Amniotic stem cell (primary cell): ENCODE measurements at places on chromosomes 16 and 17.
A peak's percentile ranks its signal among the peaks of the same experiment; 100 is the strongest.

DNA sequence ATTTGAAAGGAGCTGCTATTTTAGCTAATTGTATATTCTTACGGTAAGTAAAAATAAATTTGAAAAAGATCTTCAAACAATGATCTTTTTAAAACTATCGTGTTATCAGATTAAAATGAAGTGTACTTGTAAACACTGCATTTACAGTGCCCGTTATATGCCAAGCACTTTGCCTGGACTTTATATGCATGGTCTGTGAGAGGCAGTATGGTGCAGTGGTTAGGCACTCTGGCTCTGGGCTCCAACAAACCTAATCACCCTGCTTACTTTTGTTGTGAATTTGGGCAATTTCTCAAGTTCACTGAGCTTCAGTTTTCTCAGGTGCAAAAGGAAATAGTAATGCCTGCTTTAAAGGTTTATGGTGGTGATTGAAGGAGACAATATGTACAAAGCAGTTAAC is 1.4 kb downstream of the PMP22 start:
- DNase-seq: no peak

- peak; percentile 44 for DNase-seq
Observed at GRCh38 chr17:2102931-2103809, 48.3 kb downstream of the HIC1 start.

DNA sequence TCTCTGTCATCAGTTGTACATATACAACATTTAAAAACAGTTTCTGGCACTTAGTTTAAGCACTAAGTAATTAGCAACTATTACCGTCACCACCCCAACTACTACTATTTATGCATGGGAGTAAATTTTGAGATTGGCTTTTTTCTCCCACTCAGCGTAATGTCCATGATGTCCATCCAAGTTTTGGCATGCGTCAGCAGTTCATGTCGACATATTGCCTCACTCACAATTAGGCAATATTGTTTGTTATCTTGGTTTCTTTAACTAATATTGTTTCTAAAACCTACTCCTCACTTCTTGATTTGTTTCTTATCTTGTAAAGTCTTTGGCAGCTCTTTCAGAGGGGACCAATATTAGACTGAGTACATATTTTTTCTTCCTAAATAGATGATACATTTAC is 131.3 kb downstream of the KCNJ18 start:
- DNase-seq: no peak

GRCh38 chr17:56715613-56716357 is 117.9 kb downstream of the C17orf67 start:
- DNase-seq: peak; percentile 76

- no peak for DNase-seq
Observed at GRCh38 chr16:9136596-9136995, 45.2 kb downstream of the HAPSTR1 start.

DNA sequence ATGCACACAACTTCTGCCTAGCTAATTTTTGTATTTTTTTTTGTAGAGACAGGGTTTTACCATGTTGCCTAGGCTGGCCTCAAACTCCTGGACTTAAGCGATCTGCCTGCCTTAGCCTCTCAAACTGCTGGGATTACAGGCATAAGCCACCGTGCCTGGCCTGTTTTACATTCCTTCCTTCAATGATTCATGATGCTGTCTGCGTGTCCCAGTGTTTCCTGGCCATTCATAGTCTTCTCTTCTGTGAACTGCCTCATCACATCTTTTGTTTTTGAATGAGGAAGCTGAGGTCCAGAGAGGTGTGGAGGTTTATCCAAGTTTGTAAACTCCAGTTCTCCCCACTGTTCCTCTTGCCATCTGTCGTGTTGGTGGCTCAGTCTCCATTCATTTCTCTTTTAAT is 64.5 kb upstream of the MED9 start:
- no peak for DNase-seq

GRCh38 chr17:77531641-77532040 is 390.9 kb downstream of the SEC14L1 start:
- no peak for DNase-seq

DNA sequence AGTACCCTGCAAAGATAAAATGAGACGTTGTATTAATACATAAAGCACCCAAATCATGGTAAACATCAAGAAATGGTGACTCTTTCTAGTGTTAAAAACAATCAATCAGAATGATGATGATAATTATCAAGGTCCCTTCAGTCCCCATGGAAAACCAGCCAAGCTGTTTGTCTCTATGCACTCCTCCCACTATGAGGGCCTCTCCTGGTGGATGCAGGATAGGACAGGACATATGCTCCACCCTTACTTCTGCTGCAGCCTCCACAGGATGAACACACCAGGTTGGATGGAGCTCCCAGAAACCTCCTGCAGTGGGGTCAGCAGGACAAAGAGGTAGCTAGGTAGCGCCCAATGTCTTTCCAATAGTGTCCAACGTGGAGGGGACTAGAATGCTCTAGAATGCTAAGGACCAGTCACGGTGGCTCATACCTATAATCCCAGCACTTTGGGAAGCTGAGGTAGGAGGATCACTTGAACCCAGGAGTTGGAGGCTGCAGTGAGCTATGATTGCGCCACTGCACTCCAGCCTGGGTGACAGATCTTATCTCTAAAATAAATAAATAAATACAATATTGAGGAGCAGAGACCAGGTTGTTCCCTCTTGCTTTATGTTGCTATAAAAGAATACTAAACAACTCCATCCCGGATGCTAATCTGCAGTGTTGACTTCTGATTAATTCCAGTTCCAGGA is 9.9 kb upstream of the KDM8 start:
- DNase-seq: no peak

DNA sequence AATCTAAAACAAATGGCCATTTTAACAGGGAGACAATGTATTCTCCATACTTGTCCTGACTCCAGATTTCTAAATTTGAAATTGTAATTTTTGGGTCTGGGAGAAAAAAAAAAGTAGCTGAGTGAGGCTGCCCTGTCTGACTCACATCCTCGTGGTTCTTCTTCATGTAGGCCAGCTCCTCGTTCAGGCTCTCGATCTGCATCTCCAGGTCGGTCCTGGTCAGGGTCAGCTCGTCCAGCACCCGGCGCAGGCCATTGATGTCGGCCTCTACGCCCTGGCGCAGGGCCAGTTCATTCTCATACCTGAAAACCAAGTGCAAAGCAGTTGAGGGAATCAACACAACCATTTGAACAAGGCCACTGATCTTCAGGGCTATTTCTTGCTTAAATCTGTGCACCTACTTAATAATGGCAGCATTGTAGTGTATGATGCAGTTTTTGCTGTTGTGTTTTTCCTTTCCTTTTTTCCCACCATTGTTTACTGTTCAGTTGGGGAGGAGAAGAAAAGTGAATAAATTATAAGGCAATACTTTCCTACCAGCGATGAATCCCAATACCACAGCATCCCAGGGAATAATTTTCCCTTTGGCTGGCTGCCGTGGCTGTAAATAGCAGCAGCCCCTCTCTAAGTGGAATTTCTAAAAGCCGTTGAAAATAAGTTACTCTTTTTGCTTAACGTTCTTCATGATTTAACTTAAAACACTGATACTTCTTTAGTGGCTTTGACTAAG is 2.2 kb downstream of the KRT12 start:
- no peak for DNase-seq

GRCh38 chr17:78409191-78409928 is 30.9 kb downstream of the PGS1 start:
- DNase-seq: no peak

DNA sequence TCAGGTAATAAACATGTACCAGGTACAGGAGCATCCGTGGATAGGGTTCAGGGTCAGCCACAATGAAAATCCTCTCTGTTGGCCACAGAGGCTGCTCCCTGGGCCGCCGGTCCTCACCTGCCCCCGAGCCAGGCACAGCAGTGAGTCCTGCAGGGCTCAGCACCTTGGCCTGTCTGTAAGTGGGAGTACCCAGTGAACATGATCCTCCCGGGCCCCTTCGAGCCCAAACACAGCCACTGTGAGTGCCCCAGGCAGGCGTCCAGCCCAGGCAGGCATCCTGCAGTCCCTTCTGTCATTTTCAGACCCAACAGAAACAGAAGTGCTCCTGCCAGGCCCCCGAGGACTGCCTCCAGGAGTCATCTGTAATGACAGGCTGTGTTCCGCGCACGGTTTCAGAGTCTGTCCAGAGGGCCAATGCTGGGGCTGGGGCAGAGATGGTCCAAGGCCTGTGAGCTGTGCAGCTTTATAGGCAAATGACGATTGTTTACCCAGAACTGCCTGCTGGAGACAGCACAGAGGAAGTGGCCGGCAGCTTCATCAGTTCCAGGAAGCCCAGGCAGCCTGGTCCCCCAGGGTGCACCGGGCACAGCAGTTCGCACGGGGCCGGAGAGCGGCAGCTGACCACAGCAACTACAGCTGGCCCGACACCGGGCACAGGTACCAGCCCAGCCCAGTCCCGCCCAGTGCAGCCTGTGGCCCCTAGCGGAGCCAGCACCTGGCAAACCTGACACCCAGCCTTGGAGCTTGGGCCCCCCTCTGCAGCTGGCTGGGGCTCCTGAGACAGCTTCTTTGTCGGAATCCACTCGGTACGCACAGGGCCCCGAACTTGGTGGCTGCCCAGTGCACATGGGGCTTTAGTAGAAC is 13.2 kb downstream of the SLC7A5 start:
- no peak for DNase-seq

DNA sequence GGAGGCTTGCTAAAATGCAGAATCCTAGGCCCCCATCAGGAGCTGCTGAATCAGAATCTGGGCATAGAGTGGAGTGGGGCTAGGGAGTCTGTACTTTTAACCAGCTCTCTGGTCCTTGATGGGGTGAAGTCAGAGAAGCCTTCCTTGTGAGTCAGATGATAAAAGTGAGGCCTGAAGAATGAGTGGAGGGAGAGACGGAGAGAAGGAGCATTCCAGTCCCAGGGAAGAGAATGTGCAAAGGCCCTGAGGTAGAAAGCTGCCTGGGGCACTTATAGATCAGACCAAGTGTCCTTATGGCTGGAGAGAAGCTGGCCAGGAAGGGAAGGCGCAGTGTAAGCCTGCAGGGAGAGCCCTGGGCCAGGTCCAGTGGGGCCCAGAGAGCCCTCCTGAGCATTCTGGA is 235.1 kb upstream of the NLRP1 start:
- DNase-seq: no peak

GRCh38 chr16:22004341-22004740 is 3.4 kb upstream of the PDZD9 start:
- DNase-seq: no peak

DNA sequence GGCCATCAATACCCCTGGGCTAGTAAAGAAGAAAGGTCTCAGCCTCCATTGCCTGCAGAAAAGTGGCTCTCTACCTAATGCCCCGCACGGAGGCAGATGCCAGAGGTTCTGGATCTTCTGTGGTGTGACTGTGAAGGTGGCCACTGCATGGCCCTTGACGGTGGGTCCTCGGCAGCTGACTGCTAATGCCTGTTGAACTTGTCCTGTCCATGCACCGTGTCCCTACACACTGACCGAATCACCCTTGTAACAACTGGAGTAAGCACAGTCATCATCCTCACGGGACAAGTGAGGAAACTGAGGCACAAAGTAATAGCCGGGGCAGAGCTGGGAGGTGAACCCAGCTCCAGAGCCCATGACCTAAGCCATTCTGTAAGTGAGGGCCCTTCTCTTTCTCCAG is 48.8 kb downstream of the MYH11 start:
- no peak for DNase-seq

GRCh38 chr17:40342504-40343218 is 21.9 kb downstream of the GJD3 start:
- no peak for DNase-seq

DNA sequence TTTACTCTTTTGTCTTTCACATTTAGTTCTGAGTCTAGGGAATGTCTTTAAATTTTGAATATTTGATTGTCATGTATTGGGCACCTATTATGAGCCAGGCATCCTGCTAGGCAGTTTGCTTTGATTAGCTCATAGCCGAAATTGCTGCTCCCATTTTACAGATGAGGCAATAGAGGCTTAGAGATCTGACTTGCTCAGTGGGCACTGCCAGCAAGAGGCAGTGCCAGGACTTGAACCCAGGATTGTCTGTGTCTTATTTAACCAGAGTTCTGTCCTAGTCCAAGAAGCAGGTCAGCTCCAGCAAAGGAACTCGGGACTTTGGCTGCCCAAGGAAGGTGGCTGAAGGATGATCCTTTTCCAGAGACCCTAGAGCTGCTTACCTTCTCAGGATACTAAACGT is 24.5 kb downstream of the BEAN1 start:
- no peak for DNase-seq

GRCh38 chr17:67245694-67246402 is 852 bp upstream of the HELZ start:
- DNase-seq: no peak

DNA sequence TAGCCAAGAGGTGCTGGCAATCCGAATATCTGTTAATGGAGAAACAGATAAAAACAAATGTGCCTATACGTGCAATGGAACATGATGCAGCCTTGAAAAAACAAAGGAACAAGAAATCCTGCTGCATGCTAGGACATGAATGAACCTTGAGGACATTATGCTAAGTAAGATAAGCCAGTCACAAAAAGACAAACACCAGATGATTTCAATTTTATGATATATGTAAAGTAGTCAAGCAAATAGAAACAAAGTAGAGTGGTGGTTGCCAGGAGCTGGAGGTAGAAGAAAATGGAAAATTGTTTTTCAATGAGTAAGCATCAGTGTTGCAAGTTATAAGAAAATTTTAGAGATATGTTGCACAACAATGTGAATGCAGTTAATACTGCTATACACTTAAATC is 409.7 kb upstream of the CDH8 start:
- no peak for DNase-seq

DNA sequence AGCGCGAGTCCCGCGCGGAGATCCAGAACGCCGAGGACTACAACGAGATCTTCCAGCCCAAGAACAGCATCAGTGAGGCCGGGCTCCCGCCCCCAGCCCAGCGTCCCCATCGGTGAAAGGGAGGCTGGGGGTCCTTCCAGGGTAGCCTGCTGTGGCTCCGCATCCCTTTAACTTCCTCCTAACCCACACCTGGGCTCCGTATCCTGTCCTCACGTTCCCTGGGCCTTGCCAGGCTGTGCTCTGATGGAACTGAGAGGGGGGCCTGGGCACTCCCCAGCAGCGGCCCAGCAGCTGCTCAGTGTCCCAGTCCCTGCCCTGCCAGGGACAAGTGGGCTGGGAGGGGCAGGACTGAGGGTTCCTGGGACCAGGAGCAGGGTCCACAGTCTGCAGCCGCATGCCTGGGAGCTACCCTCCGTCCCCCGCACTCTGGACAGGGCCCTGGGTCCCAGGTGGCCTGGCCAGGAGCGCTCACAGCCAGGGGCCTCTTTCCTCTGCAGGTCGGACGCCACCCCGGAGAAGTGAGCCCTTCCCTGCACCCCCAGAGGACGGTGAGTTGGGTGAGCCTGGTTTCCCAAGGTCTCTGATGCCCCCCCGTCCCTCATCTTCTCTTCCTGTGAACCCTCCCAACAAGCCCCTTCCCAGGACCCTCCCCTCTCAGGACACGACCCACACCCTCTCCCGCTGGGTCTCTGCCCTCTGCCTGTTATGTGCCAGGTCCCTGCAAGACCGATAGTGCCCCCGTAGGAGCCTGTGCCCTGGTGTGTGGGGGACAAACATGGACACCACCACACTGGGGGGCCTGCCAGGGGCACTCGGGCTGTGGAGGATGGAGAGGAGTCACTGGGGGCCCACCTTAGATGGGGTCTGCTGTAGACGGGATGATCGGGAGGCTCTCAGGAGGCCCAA is 18.1 kb downstream of the KATNB1 start:
- no peak for DNase-seq

GRCh38 chr17:64500487-64500859 is 3.6 kb upstream of the POLG2 start:
- DNase-seq: no peak
